ENCODE measurements at places on chromosomes 16 and 17.

- no peak for DNase-seq
Observed at GRCh38 chr17:27603421-27603770, 27.6 kb upstream of the LGALS9 start.

DNA sequence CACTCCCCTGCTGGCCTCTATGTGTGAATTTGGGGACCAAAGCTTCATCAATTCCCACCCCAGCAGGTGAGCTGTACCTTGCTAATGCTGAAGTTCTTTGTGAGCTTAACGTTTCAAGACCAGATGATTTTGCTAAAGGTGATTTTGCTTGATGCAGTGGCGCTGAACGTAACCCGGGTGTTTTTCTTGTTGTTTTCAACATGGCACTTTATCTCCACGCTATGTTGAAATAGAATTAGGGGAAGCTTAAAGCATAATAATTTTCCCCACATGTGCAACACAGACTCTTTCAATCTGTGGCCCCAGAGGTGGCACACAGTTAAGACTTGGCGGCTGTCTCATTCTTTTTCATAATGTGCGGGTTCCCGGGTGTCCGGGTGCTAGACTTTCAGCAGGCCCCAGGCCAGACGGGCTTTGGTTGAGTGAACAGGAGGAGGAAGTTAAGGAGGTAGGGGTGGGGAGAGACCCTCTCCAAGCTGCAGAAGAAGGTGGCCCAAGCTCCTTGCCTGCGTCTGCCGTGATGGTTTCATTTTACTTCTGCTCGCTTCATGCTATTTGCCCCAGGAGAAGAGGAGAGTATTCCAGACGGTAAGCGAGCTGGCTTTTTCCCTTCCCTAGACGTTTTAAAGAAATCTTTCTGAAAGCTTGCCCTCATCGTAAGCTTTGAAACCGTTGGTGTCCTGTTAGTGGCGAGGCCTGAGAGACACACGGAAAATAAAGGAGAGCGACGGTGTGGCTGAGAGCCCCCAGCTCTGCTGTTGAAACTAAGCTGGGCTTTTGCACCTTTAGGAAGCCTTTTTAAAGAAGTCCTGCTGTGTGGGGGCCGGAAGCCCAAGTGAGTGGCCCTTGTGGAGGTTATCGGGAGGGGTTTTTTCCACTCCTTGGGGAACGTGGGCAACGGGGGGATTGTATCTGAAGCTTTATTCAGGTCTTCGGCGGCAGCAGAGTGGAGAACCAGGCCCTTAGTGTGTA is 4.2 kb downstream of the FOXC2 start:
- DNase-seq, result no peak

DNA sequence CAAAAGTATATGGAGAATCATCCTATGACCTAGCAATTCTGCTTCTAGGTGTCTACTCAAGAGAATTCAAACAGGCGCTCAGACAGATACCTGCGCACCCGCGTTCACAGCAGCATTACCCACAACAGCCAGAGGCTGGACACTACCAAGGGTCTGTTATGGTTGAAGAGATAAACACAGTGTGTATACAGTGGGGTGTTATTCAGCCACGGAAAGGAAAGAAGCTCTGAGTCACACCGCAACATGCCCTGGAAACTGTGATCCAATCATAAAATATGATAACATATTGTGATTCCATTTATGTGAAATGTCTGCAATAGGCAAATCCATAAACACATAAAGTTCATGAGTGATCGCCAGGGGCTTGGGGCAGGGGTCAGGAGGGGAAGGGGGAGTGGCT is 18.0 kb upstream of the JPH3 start:
- no peak for DNase-seq

DNA sequence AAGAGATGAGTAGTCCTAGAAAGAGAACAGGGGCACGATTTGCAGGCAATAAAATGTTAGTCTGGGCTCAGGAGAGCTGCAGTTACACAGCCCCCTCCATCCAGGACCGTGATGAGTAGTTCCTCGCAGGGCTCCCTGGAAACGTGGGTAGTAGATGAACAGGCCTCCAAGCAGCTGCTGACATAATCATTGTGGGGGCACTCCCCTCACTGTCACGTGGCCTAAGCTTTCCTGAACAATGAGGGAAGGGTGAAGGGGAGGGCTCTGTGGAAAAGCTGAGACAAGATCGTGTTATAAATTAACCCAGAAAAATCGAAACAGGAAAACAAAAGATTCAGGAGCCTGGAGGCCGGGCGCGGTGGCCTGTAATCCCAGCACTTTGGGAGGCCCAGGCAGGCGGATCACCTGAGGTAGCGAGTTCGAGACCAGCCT is 1.3 kb upstream of the PER1 start:
- DNase-seq, result peak; percentile 66

- peak; percentile 12 for DNase-seq
Observed at GRCh38 chr17:54992797-54993639, 24.5 kb downstream of the STXBP4 start.

GRCh38 chr17:31400481-31400950 is 9.0 kb downstream of the RAB11FIP4 start:
- no peak for DNase-seq

DNA sequence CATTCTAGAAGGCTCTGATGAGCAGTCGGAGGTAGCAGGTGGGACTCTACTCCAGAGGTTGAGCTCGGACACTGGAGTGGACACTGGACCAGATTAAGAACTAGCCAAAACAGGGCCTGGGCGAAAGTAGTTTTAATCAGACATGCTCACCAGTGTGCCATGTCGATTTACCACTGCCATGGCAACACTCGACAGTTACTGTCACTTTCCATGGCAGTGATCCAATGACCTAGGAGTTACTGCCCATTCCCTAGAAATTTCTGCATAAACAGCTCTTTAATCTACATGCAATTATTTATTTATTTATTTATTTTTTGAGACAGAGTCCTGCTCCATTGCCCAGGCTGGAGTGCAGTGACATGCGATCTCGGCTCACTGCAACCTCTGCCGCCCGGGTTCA is 7.2 kb upstream of the METTL9 start:
- no peak for DNase-seq

GRCh38 chr17:30002088-30002487 is 60.7 kb downstream of the EFCAB5 start:
- no peak for DNase-seq

- no peak for DNase-seq
Observed at GRCh38 chr17:35148144-35148543, 527 bp downstream of the UNC45B start.

DNA sequence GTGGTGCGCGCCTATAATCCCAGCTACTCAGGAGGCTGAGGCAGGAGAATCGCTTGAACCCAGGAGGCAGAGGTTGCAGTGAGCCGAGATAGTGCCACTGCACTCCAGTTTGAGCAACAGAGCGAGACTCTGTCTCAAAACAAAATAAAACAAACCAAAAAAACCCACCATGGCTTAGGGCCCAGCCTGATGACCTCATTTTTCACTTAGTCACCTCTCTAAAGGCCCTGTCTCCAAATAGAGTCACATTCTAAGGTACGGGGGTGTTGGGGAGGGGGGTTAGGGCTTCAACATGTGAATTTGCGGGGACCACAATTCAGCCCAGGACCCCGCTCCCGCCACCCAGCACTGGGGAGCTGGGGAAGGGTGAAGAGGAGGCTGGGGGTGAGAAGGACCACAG is 1.4 kb upstream of the STH start:
- no peak for DNase-seq

GRCh38 chr16:48525201-48526057 is 84.6 kb downstream of the N4BP1 start:
- DNase-seq, result no peak

GRCh38 chr17:70493277-70493874 is 324.0 kb downstream of the KCNJ2 start:
- DNase-seq, result no peak

- DNase-seq, result peak; percentile 47
Observed at GRCh38 chr17:37770631-37771518, 26.0 kb upstream of the HNF1B start.

- DNase-seq, result no peak
Observed at GRCh38 chr16:66473654-66474519, 46.8 kb downstream of the BEAN1 start.

GRCh38 chr17:57578608-57579225 is 166.4 kb downstream of the CCDC182 start:
- no peak for DNase-seq

DNA sequence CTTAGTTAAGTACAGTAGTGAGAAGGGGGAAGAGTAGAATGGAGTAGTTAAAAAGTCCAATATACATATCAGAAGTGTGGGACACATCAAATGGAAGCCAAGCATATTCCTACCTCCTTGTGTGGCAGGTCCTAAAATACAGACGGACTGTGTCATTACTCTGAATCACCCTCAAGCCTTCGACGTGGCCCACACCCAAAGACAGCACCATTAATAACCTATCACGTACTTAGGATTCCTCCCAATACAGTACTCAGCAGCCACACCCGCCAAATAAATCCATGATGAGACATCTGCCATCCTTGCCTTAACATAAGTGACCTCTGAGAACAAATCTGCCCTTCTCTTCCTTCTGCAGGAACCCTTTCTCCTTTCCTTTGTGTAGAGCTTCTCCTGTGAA is 38.9 kb downstream of the UBE2G1 start:
- peak; percentile 53 for DNase-seq

GRCh38 chr17:79078476-79079190 is 4.0 kb downstream of the ENGASE start:
- DNase-seq, result no peak

DNA sequence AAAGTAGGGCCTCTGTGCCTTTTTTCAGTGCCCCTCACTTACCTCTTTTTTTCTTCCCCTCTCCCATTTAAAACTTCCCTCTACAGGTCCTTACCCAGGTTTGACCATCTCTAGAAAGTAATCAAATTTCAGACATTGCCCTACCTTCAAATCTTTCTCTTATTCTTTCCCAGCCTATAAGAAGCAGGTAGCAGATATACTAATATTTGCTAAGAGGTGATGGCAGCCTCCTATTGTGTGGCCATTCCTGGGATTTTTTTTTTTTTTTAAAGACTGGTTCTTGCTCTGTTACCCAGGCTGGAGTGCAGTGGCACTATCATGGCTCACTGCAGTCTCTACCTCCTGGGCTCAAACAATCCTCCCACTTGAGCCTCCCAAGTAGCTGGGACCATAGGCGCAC is 111.1 kb upstream of the HAS3 start:
- no peak for DNase-seq

DNA sequence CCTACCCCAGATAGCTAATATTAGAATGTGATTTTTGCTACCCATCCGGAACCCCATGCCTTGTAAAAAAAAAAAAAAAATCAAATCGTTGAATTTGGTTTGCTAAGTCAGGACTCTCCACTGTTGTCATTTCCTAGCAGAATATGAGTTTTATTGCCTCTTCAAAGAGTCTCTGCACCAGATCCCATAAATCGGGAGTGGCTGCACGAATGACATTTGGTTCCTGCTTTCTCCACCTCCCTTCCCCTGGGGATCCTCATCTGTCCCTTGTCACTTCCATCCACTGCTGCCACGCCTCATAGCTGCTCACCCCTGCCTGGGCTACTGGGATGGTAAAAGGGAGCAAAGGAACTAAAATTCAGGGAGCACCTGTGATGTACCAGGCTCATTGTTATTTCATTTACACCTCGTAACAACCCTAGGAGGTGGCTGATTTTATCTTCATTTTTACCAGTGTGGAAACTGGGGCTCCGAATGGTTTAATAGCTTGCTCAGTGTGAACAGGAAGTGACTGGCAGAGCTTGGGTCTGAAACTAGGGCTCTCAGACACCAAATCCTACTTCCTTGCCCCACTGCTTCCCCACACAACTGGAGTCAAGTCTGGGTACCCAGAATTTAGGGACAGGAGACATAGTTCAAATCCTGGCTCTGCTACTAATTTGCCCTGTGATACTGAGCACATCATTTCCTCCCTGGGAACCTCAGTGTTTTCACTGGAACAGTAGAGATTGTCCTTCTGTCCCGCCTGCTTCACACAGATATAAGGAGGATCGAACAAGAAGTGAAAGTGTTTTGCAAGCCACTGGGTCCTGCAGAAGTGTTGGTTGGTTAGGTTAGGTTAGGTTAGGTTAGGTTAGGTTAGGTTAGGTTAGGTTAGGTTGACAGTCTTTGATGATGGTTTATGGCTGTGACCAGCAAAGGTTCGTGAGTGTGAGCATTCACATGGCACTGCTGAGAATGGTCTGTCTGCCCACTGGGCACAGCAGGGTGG is 585 bp upstream of the KRT36 start:
- no peak for DNase-seq

DNA sequence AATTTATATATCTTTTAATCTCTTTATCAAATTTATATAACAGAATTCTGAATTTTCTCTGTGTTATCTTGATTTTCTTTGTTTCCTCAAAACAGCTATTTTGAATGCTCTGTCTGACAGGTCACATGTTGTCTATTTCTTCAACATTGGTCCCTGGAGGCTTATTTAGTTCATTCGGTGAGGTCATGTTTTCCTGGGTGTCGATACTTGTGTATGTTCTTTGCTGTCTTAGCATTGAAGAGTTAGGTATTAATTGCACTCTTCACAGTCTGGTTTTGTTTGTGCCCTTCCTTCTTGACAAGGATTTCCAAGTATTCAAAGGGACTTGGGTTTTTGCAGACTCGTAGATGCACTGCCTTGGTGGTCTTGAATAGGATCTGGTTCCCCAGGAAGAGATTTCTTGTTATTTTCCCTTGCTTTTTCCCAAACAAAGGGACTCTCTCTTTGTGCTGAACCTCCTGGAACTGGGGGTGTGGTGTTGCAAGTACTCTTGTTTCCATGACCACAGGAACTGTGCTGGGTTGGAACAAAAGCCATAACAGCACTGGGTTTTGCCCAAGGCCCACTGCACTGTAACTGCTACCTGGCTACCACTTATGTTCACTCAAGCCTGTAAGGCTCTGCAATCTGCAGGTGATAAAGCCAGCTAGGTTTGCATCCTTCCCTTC is 1483.0 kb downstream of the CDH8 start:
- no peak for DNase-seq

- DNase-seq, result no peak
Observed at GRCh38 chr17:77528516-77529327, 388.0 kb downstream of the SEC14L1 start.

DNA sequence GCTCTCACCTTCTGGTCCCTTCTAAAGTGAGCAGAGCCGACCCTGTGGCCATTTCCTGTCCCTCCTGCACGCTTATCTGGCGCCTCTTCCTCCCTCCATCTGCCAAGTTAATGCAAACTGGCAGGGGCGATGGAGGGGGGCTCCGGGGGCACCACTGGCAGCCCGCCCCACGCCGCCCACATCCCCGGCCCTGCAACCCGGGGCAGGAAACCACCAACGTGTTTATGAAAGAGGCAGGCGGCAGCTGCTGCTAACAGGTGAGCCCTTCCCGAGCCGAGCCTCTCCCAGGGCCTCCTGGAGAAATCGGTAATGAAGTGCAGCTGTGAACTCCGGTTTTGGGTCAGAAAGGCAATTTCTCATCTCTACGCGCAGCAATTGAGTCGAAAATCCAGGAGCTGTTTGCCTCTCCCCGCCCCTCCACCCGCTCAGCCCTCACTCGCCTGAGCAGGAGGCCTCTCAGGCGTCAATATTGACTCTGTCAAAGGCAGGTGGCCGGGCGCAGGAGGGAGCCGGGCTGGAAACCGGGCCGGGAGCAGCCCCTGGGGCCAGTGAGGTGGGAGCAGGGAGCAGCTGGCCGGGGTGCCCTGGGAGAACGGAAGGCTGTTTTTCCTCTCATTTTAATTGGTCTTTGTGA is 164.4 kb upstream of the GSE1 start:
- DNase-seq, result no peak

- no peak for DNase-seq
Observed at GRCh38 chr17:32828822-32829221, 48.1 kb downstream of the MYO1D start.

- no peak for DNase-seq
Observed at GRCh38 chr17:15934866-15935265, 10.1 kb upstream of the ADORA2B start.

- no peak for DNase-seq
Observed at GRCh38 chr17:30334421-30334820, 564 bp upstream of the TMIGD1 start.
